NCI-H460 (cell line): ENCODE measurements at places on chromosomes 4 and X.

- DNase-seq, result no peak
Observed at GRCh38 chr4:152976212-152976761, 40.2 kb downstream of the FHDC1 start.

DNA sequence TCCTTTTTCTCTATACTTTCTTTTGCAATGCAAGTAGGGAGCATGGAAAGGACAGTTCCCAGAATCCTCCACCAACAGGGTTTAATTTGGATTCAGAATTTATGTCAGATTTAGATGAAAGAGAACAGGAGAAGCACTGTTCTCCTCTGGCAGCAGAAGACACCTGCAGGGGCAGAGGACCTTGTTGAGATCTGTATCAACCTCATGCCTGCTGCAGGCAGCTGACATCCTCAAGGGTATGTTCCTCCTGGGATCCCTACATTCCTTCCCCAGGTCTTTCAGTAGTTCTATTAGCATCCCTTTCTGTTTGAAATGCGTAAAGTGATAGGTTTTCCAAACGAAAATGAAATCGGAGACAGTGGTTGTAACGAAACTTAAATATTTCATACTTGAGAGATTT is 10.6 kb upstream of the GUCY1A1 start:
- DNase-seq, result no peak

GRCh38 chr4:110867251-110867960 is 244.5 kb upstream of the PITX2 start:
- no peak for DNase-seq

DNA sequence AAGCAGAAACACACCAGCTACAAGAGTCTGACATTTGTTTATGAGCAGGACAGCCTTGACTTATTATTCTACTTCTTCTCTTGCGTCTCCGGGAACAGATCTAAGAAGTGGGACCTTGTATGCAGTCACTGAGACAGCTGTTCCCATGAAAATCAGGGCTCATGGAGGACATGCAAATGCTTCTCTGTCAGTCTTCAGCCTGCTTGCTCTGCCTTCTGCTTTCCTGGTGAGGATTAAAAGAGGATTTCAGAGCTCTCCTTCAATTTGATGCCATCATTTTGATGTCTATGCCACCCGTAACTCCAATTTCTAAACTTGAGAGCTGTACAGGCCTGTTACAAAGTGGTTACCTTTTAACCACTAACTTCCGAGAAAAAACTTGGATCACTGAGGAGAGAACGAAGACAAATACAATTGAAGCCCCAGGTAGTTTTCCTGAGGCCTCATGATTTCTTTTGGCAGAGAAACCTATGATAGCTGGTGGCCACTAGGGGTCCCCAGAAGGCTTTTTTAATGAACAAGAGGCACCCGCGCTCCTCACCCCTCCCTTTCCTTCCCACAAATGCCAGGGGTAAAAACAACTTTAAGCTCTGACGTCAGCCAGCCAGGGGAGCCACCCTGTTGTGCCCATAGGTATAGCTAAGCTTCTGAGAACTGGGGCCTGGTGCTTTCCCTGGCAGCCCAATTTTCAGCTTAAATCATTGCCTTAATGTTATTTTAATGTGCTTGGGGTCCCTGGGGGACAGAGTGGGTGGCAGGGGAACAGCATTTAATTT is 97.0 kb downstream of the DDIT4L start:
- DNase-seq, result peak; percentile 91

GRCh38 chrX:65517923-65518322 is 16.7 kb downstream of the LAS1L start:
- no peak for DNase-seq

DNA sequence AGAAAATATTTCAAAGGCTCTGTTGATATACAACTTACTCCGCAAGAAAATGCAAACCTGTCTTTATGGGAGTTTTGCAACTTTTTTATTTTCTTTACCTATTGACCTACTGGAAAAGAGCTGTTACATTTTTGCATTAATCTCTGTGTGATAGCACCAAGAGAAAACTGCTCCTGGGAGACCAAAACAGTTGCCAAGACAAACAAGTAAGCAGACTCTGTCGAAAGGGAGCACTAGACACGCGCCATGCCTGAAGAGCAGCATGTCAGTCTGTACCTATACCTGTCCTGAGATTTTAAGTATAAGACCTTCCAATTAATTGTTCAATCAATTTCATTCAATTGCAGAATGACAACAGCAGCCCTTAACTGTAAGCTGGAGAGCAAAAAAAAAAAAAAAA is 56.0 kb upstream of the TECRL start:
- DNase-seq, result no peak

- DNase-seq, result no peak
Observed at GRCh38 chr4:156738766-156739165, 232.8 kb downstream of the PDGFC start.

DNA sequence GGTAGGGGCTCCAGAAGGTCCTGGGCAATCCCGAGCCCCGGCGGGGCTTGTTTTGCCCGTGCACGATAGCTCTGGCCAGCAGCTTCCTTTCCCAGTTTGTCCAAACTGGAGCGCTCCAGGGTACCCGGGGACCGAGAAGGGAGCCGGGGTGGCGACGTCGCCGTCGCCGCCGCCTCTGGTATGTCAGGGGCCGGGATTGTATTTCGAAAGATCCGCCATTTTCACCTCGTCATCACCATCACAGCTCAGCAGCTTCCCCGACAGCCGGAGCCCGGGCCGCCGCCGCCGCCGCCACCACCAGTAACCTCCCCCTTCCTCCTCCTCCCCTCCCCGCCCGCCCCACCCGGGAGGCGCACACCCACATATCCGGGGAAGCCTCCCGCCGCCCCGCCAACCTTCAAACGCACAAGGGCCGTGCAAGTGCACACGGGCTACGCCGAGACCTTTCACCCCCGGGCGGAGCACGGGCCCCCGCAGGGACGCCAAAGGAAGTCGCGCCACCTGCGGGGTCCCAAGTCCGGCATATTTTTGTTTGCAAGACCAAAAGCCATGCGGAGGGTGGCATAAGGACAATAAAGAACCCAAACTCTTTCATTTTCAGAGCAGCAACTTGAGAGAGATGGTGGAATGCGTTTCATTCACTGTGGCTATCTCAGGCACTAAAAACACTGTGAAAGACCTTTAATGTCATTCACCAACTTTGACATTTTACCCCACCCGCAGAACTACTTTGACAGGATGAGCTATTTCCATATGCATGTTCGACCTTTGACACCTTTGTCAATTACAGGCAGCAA is at the start of gene LIN54:
Gene LIN54 (minus strand): TSS at position 302 of the 797 bp plus-strand sequence. CDS start 25,979 bp downstream, outside the sequence.
- peak; percentile 66 for DNase-seq

GRCh38 chrX:57596516-57596915 is 4.7 kb downstream of the ZXDB start:
- no peak for DNase-seq

GRCh38 chr4:164768516-164768915 is 14.6 kb downstream of the SMIM31 start:
- no peak for DNase-seq

GRCh38 chr4:110610940-110611831 is 11.7 kb downstream of the PITX2 start:
- DNase-seq, result no peak

- DNase-seq, result no peak
Observed at GRCh38 chr4:85672959-85673358, 198.0 kb downstream of the ARHGAP24 start.

- no peak for DNase-seq
Observed at GRCh38 chr4:130249002-130249401, 1153.0 kb downstream of the C4orf33 start.

GRCh38 chr4:10140866-10141759 is 24.5 kb upstream of the WDR1 start:
- DNase-seq, result no peak
